ENCODE measurements at places on chromosomes 13 and 19. TPM values are rescaled to one million over a fixed set of nuclear protein-coding genes. Genes with fewer than 3 reads are reported as not detected.

DNA sequence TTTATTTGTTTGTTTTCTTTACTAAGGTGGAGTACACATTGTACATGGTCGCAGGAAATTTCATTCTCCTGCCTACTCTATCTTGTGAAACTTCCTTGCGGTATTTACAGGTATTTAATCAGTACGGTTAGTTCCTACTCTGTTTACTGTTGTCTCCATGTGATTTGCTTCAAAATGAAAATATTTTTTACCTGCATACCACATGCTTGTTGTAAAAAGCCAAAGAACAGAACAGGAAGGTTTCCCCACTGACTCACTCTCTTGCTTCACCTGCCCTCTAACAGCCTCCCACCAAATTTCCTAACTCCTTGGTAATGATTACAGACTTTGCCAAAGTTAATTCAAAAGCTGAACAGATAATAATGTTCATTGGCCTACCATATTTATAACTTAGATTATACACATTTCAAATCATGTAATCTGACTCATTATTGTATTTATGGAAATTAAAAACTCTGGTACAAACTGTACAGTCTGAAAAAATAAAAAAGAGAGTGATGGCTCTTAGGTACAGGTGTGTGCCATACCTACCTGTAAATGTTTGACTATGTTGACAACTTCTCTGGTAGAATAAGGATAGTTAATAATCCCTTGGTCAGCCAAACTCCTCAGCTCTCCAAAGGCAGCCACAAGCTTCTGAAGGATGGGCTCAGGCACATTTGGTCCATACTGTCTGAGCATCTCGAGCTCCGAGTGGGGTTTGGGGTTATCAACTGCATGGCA lies 239.9 kb downstream of the VWA8 start:
- DNase-seq = no peak

LRRC25 gene
- 7.8 TPM for total RNA-seq

DNA sequence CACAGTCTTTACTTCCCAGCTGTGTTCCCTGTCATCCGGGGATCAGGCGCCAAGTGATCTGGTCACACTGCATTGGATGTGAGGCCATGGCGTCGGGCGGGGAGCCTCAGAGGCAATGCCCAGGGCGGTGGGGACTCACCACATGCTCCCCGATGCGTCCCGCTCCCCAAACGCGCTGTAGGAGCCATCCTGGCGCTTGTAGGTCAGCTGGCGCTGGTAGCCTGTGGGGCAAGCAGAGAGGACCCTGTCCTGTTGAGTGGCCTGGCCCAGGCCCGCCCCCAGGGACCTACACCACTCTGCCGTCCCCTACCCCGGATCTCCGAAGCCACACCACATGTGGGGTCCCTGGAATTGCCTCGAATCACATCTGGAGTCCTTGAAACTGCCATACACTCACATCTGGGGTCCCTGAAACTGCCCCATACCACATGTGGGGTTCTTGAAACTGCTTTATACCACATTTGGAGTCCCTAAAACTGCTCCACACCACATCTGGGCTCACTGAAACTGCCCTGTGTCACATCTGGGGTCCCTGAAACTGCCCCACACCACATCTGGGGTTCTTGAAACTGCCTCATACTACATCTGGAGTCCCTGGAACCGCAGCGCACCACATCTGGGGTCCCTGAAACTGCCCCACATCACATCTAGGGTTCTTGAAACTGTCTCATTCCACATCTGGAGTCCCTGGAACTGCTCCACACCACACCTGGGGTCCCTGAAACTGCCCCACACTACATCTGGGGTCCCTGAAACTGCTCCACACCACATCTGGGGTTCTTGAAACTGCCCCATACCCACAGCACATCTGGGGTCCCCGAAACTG lies 33.2 kb downstream of the F2RL3 start:
- no peak for DNase-seq

CYP4F2 gene
- 66.6 TPM for total RNA-seq
